Cardiac muscle cell (in vitro differentiated cells and primary cell): ENCODE measurements at places on chromosomes 11 and 22. TPM values are rescaled to one million over a fixed set of nuclear protein-coding genes. Genes with fewer than 3 reads are reported as not detected.

DNA sequence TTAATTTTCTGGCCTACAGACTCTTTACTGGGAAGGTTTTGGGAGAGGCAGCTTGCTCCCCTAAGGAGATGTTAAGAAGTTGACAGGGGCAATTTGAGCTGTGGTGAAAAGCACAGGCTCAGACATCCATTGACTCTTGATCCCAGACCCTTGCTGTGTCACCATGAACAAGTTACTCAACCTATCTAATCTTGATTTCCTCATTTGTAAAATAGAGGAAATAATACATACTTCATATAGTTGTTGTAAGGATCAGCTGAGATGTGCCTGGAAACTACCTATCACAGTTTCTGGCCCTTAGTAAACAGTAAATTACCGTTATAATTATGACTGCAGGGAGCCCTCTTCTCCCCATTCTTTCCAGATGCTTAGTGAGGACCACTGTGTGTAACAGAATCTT lies 16.6 kb upstream of the SCGB1D4 start:
- no peaks in the 10 kb centered on the region for H3K4me1 ChIP-seq
- H3K27me3 ChIP-seq = peaks cover 43% of the 10 kb centered on the region
- no peaks in the 10 kb centered on the region for H3K36me3 ChIP-seq
- DNase-seq = no peak
- no peak overlapping the region for H3K4me3 ChIP-seq

DNA sequence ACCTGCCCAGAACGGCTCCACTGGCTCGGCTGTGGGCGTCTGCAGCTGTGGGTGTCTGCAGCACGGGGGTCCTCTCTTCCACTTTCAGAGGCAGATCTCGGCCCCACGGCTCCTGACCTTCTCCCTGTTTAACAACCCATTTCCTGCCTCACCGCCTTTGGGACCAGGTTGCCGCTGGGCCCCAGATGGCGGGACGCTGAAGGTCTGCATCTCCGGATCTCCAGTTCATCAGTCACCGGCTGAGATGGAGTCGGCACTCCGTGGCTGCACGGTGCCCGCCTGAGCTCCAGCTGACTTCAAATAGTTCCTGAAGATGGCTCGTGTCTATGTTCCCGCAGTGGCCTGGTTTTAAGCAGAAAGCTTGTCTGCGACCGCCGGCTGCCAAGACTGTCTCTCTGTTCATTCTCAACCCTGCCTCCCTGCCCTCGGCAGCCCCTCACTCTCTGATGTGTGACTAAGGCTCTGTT lies 475.9 kb downstream of the BRD1 start:
- H3K4me1 ChIP-seq = no peaks in the 10 kb centered on the region
- DNase-seq = no peak
- no peaks in the 10 kb centered on the region for H3K36me3 ChIP-seq

DNA sequence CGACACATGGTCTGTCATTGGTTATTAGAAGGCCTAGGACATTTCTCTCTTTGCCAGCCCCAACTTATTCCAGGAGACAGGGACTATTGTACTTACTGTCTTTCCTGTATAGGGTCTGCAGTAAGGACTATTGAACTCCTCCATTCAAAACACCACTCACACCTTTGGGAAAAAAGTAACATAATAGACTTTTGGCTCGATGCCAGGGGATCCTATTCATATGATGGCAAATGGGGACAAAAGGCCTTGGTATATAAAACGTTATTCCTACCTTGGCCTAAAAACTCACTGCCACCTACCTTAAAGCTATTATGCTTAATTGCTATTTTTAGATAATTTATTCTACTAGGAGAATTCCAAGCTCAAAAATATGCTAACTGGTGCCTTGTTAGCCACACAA lies 6.3 kb upstream of the NDUFC2 start:
- no peak for DNase-seq
- no peak overlapping the region for H3K4me3 ChIP-seq
- H3K4me1 ChIP-seq = no peaks in the 10 kb centered on the region
- H3K27me3 ChIP-seq = peaks cover 3% of the 10 kb centered on the region

GRCh38 chr11:19258641-19259230 lies 18.0 kb upstream of the E2F8 start:
- no peaks in the 10 kb centered on the region for H3K36me3 ChIP-seq
- no peaks in the 10 kb centered on the region for H3K4me1 ChIP-seq
- H3K27me3 ChIP-seq = no peaks in the 10 kb centered on the region
- no peak overlapping the region for H3K4me3 ChIP-seq

GRCh38 chr11:124633355-124633754 lies 10.7 kb downstream of the TBRG1 start:
- no peak for DNase-seq
- H3K27ac ChIP-seq = no peak overlapping the region
- H3K4me3 ChIP-seq = no peak overlapping the region

DNA sequence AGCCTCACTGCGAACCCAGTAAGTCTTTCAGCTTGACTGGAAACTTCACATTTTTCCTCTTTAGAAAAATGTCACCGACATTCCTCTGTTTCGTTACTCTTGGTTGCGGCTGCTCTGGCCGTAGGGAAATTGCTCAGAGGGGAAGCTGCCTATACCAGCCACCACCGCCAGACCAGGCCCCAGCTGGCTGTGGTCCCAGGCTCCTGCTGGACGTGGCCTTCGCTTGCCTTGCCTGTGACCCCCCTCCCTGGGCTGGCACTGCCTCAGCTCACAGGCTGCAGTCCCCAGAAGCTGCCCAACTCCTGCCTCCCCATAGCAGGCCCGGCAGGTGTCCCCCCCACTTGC lies 197.8 kb downstream of the MN1 start:
- no peaks in the 10 kb centered on the region for H3K36me3 ChIP-seq
- no peak overlapping the region for H3K4me3 ChIP-seq
- no peaks in the 10 kb centered on the region for H3K27me3 ChIP-seq
- peaks cover 3% of the 10 kb centered on the region for H3K4me1 ChIP-seq

GRCh38 chr11:126607776-126608541 lies 252.5 kb downstream of the ST3GAL4 start:
- no peak overlapping the region for H3K27ac ChIP-seq
- peaks cover 100% of the 10 kb centered on the region for H3K27me3 ChIP-seq
- no peak overlapping the region for H3K4me3 ChIP-seq
- no peaks in the 10 kb centered on the region for H3K36me3 ChIP-seq

- H3K27ac ChIP-seq = no peak overlapping the region
- peaks cover 17% of the 10 kb centered on the region for H3K4me1 ChIP-seq
- no peaks in the 10 kb centered on the region for H3K36me3 ChIP-seq
- no peak overlapping the region for H3K4me3 ChIP-seq
These were observed 6.8 kb upstream of the P2RY6 start for GRCh38 chr11:73265278-73265810.

- no peak overlapping the region for H3K4me3 ChIP-seq
- H3K27ac ChIP-seq = no peak overlapping the region
- H3K36me3 ChIP-seq = no peaks in the 10 kb centered on the region
- no peaks in the 10 kb centered on the region for H3K4me1 ChIP-seq
- no peak for DNase-seq
- no peaks in the 10 kb centered on the region for H3K27me3 ChIP-seq
These were observed 62.5 kb downstream of the SHANK2 start for GRCh38 chr11:71189768-71190315.

DNA sequence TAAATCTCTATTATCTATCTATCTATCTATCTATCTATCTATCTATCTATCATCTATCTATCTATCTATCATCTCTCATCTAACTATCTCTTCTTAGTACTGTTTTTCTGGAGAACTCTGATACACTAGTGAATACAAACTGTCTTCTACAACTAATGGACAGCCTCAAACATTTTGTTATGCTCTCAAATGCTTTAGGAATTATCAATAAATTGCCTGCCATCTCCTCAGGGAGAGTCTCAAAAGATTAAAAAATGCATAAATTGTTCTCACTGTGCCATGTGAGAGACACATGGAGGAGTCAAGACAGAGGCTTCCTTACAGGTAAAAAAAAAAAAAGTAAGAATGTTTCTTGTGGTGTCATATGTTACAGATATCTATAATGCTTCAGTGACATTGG lies at the start of gene OR8K3:
OR8K3 (plus strand) TSS at position 301 of the 400 bp plus-strand sequence. CDS start 3,163 bp downstream, outside the sequence.
- no peaks in the 10 kb centered on the region for H3K27me3 ChIP-seq
- no peak for DNase-seq
- no peak within 1 kb of the TSS for H3K27ac ChIP-seq
- H3K4me3 ChIP-seq = no peak within 1 kb of the TSS
- H3K4me1 ChIP-seq = no peaks in the 10 kb centered on the region

DNA sequence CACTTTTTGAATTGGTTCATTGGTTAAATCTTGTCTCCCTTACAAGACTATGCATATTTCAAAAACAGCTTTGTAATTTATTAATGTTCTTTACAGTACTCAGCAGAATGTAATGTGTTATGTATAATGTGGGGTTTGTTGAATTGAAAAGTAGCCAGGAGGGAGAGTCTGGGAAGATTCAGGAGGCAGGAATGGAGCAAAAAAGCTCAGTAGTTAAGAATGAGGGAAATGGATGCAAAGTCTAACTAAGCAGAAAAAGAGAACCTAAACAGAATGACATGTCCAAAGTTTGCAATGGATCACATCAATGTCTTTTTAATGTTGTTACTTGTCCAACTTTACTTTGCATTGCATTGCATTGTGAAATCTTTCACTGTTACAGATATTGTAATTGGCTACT lies 86.5 kb upstream of the CARD18 start:
- H3K27ac ChIP-seq = peak overlapping the region; percentile 58
- no peaks in the 10 kb centered on the region for H3K36me3 ChIP-seq
- no peaks in the 10 kb centered on the region for H3K27me3 ChIP-seq
- peaks cover 46% of the 10 kb centered on the region for H3K4me1 ChIP-seq
- no peak overlapping the region for H3K4me3 ChIP-seq

DNA sequence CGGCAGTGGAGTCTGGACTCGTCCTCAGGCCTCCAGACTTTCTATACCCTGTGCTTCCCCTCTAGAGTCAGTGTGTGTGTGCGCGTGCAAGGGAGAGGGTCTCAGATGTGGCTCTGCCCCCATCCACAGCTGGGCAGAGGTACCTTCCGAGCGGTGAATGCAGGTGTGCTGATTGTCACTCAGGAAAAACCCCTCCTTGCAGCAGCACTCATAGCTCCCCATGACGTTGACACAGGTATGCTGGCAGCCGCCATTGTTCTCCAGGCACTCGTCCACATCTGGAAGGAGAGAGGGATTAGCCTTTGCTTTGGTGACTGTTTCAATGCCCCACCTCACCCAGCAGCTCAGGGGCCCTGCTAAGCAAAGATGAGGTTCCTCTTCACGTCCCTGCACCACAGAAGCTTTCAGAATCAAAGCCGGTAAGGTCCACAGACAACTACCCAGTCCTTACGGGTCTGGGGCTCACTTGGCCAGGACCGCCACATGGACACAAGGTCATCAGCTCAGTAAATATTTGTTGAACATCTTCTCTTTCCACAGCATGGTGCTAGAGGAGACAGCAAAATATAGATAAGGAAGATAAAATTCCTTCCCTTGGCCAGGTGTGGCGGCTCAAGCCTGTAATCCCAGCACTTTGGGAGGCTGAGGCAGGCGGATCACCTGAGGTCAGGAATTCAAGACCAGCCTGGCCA lies 16.9 kb downstream of the SCUBE2 start:
- H3K27me3 ChIP-seq = no peaks in the 10 kb centered on the region
- H3K36me3 ChIP-seq = no peaks in the 10 kb centered on the region
- H3K4me1 ChIP-seq = peaks cover 9% of the 10 kb centered on the region
- H3K4me3 ChIP-seq = no peak overlapping the region
- DNase-seq = no peak

GRCh38 chr11:2989006-2989405 lies 3.1 kb downstream of the NAP1L4 start:
- no peak overlapping the region for H3K27ac ChIP-seq
- no peaks in the 10 kb centered on the region for H3K36me3 ChIP-seq
- peak overlapping the region; percentile 87 for H3K4me3 ChIP-seq
- H3K4me1 ChIP-seq = peaks cover 22% of the 10 kb centered on the region
- no peaks in the 10 kb centered on the region for H3K27me3 ChIP-seq

GRCh38 chr11:77198440-77198849 lies 70.4 kb downstream of the MYO7A start:
- no peaks in the 10 kb centered on the region for H3K27me3 ChIP-seq
- H3K4me1 ChIP-seq = no peaks in the 10 kb centered on the region
- H3K27ac ChIP-seq = no peak overlapping the region
- H3K36me3 ChIP-seq = no peaks in the 10 kb centered on the region
- peak; percentile 39 for DNase-seq
- no peak overlapping the region for H3K4me3 ChIP-seq

- DNase-seq = no peak
- H3K27ac ChIP-seq = no peak overlapping the region
- H3K4me3 ChIP-seq = no peak overlapping the region
- H3K27me3 ChIP-seq = peaks cover 29% of the 10 kb centered on the region
- peaks cover 6% of the 10 kb centered on the region for H3K4me1 ChIP-seq
These were observed 20.1 kb downstream of the POU2F3 start for GRCh38 chr11:120259988-120260565.

- DNase-seq = peak; percentile 75
- no peaks in the 10 kb centered on the region for H3K36me3 ChIP-seq
- H3K4me1 ChIP-seq = peaks cover 14% of the 10 kb centered on the region
- H3K4me3 ChIP-seq = no peak overlapping the region
- H3K27ac ChIP-seq = no peak overlapping the region
These were observed 67.5 kb downstream of the GAB2 start for GRCh38 chr11:78350091-78350645.

- H3K36me3 ChIP-seq = no peaks in the 10 kb centered on the region
- peaks cover 4% of the 10 kb centered on the region for H3K4me1 ChIP-seq
- no peak overlapping the region for H3K27ac ChIP-seq
- H3K27me3 ChIP-seq = no peaks in the 10 kb centered on the region
- no peak overlapping the region for H3K4me3 ChIP-seq
These were observed 384.7 kb downstream of the OPCML start for GRCh38 chr11:133147625-133148024.

DNA sequence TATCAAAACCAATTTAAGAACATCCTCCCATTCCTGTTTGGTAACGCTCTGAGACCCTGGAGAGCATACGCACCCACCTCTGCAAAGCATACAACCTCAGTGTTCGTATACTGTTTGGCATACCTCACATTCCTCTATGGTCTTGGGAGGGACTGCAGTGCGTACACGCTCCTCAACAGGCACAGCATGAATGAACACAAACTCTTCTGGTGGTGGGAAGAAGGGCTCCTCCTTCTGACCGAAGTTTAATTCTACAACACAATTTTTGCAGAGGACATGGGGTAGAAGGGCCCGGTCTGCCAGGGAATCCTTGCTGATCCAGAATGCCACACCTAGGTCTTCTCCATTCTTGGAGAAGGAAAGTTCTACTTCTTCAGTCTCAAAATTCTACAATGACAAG lies 5.3 kb downstream of the HNRNPUL2 start:
- H3K4me1 ChIP-seq = peaks cover 8% of the 10 kb centered on the region
- H3K36me3 ChIP-seq = peaks cover 67% of the 10 kb centered on the region
- no peaks in the 10 kb centered on the region for H3K27me3 ChIP-seq
- peak; percentile 23 for DNase-seq
- peak overlapping the region; percentile 14 for H3K27ac ChIP-seq
- H3K4me3 ChIP-seq = no peak overlapping the region

DNA sequence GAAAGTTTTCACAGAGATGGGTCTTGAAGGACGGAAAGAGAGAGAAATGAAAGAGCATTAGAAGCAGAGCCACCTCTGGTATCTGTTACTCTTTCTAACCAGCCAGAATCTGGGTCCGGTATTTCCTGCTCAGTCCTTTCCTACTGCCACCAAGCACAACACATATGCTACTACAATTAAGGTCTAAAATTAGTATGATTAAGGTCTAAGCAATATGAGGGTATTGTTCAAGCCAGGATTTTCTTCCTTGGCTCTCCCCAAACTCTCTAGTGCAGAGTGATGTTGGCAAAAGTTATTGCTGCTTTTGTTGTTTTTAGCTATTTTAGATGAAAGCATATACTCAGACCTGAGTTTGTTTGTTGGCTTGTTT lies 59.2 kb upstream of the EED start:
- no peak overlapping the region for H3K4me3 ChIP-seq
- no peaks in the 10 kb centered on the region for H3K4me1 ChIP-seq
- no peaks in the 10 kb centered on the region for H3K36me3 ChIP-seq
- no peaks in the 10 kb centered on the region for H3K27me3 ChIP-seq

The RAB38 gene
- 6.9 and 7.7 TPM in 2 replicates for total RNA-seq

The ETS1 gene
- total RNA-seq = 4.1 and 10.2 TPM in 2 replicates

The TRAF6 gene
- total RNA-seq = 7.5 and 11.6 TPM in 2 replicates

The TMEM132A gene
- 154 and 188 TPM in 2 replicates for total RNA-seq

The KCNK4 gene
- not detected in 2 replicates for total RNA-seq

The TRIM49B gene
- total RNA-seq = not detected in 2 replicates

The EHBP1L1 gene
- 14.9 and 50.5 TPM in 2 replicates for total RNA-seq

The ART1 gene
- total RNA-seq = 0.30 and 0.60 TPM in 2 replicates

The RAG2 gene
- total RNA-seq = not detected in 2 replicates

The MAP6 gene
- total RNA-seq = 2.9 and 3.8 TPM in 2 replicates
